H4 (cell line): ENCODE measurements at places on chromosomes 1 and 21.

DNA sequence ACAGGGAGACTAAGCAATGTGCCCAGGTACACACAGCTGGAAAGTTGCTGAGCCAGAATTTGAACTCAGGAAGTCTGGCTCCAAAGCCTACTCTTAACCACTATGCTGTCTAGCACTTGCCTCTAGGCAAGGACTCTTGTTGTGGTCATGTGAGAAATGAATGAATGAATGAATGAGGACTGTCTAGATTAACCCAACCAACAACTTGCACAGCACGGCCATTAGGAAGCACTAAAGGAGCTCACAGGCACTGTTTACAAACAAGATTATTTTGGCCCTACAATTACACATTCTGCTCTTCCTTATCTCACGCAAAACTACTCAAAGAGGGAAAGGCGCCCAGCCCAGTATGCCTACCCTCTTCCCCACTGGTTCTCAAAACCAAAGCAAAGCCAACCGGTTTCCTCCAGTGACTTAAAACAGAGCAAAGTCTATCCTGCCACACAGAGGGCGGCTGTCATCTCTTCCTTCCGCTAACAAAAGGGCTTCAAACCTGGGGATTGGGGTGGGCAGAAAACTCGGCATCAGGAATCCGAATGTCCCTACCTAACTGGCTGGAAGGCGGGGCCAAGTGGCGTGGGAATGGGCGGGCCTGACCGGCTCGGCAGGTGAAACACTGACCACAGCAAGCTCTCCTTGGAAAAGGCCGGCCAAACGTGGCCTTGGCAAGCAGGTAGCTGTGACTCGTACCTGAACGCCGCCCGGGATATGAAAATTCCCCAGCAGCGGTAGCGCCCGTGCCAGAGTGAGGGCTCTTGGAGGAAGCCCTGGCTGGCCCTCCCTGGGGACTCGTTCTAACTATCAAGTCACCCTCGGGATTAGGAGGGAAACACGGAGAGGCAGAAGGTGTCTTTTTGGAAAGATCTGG is 948 bp downstream of the STK40 start:
- DNase-seq, result no peak

GRCh38 chr1:55015731-55016620 is 17.2 kb downstream of the BSND start:
- DNase-seq, result no peak

DNA sequence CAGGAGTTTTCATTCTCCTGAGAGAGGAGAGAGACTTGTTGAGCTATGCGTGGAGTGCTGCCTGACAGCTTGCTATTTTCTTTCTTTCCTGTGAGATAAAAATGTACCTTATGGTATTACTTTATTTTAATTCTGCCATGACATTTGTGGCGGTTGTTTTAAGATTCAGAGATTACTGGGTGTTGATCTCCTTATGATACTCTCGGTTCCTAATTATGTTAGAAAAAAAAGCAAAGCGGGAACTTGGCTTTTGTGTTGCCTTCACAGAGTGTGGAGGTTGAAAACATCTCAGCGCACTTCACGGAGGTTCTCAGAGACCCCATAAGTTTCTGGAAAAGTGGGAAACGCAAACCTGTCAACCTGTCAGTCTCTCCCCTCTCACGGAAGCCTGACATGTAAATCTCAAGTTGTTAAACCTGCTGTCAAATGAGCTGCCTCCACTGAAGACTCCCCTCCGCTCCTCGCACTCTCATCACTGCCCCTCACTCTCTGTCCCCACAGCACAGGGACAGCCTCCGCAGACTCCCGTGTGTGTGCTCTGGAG is 405.6 kb downstream of the KIF26B start:
- no peak for DNase-seq

DNA sequence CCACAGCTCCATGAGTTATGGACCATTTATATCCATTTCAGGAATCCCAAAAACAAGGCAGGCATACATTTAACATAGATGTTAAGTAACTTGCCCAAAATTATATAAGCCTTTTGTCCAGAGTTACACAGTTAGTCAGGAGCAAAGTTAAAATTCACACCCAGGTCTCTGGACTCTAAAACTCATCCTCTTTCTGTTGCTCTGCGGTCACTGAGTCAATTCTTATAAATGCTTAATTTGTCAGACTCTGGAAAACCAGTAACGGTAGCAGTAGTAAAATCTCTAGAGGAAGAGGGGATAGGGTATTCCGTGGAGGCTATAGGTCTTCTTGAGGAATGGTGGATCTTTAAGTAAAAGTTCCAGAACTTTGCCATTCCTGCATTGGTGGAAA is 223.6 kb upstream of the JUN start:
- no peak for DNase-seq

DNA sequence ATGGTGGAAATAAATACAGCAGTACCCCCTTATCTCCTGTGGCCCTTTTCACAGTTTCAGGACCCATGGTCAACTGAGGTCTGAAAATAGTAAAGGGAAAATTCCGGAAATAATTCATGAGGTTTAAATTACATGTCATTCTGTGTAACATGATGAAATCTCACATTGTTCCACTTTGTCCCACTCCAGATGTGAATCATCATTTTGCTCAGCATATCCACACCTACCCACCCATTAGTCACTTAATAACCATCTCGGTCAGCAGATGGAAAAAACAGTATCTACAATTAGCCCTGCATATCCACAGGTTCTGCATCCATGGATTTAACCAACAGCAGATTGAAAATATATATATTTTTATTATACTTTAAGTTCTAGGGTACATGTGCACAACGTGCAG is 86.9 kb upstream of the GORAB start:
- DNase-seq, result no peak

- no peak for DNase-seq
Observed at GRCh38 chr1:205783904-205784303, 8.6 kb upstream of the RAB29 start.

GRCh38 chr1:67965995-67966665 is 84.3 kb downstream of the DIRAS3 start:
- no peak for DNase-seq

- peak; percentile 98 for DNase-seq
Observed at GRCh38 chr1:40257688-40258444, at the start of gene ZMPSTE24. Gene ZMPSTE24, plus strand, starts transcription at chr1:40258236. Its CDS starts 36 bp downstream, at chr1:40258272.

DNA sequence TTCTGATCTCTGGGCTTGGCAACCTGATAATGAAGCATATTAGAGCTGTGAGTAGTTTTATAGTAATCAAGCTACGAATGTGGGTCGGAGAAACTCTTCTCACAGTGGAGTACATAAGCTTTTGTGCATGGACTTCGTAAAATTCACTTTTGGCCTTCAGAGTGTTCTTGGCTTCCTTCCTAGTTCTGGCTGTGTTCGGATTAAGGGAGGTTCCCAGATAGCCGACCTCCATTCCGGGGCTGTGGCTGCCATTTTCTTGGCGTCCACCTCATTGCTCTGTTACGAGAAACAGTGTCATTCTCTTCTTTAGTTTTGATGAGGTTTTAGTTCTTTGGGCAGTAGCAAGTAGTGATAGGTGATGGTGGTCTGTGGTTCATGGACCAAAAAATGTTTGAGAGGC is 26.3 kb downstream of the CAMTA1 start:
- DNase-seq, result no peak

GRCh38 chr1:219000631-219001030 is 173.0 kb upstream of the LYPLAL1 start:
- DNase-seq, result no peak

DNA sequence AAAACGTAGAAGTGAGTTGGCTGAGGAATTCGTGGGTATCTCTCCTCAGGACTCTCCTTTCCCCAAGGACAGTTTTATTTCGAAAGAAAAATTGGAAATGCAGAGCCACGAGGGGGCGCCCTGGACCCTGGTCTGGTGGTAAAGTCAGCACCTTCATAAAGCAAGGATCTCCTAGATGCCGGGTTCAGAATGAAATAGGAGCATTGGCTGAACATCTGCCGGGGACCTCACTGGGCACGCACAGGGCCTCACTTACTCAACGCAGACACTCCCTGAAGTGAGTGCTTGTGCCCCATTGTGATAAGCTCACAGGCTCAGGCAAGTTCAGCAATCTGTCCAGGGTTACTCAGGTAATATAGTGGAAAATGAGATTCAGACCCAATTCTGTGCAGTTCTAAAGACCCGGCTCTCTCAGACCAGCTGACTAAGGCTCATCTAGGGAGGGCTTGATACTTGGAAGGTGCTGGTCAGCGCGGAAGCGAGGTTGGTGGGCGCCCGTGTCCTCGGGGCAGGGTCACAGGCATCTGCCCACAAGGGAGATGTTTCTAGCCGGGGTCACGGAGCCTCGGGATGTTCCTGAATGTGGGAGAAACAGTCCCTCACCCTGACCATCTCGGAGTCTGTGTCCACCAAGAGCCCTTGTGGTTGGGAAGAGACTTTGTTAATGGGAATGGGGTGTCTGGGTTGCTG is 55.7 kb upstream of the ETV3 start:
- DNase-seq, result peak; percentile 50

DNA sequence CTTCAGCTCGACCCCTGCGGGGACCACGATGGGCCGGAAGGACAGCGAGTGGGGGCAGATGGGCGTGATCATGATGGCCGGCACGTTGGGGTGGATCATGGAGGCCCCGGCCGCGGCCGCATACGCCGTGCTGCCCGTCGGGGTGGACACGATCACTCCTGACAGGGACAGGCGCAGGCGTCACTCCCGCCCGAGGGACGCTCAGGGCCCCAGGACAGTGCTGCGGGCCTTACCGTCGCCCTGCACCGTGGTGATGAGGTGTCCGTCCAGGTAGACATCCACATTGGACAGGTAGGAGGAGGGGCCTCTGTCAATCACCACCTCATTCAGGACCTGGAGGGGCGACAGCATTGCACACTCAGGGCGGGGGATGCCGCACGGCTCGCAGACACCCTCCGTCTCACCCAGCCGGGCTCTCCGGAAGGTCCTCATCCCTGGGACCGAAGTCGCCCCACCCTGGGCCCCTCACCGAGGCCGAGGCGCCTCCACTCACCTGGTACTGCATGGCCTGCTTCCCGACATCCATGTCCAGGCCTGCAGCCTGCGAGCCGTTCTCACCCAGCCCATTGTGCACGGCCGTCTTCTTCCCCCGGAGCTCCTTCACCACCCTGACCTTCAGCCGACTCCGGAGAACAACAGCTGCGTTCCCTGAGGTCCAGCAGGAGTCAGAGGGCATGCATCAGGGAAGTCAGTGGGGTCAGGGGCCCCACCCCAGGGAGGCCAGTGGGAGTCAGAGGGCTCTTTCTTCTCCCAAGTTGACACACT is 24.0 kb downstream of the NADK start:
- DNase-seq, result no peak

- DNase-seq, result no peak
Observed at GRCh38 chr1:12269351-12269750, 39.5 kb downstream of the VPS13D start.

DNA sequence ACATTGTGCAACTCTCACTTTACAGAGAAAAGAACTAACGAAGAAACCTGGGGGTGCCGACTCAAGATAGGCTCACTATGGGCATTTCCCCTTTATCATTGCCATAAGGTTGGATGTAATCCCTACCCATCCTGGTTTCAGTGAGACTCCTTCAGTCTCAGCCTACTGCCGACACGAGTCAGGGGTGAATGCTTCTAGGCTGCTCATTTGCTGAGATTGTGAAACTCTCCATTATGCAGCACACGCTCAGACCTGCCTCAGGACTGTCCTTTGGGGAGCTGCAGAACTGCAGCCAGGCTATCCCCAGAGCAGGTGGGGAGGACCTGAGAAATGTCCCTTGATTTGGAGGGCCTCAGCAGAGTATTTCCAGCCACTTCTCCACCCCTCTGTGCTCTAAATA is 22.2 kb downstream of the TSHB start:
- DNase-seq, result no peak

- no peak for DNase-seq
Observed at GRCh38 chr1:15088281-15088971, 65.1 kb upstream of the TMEM51 start.

DNA sequence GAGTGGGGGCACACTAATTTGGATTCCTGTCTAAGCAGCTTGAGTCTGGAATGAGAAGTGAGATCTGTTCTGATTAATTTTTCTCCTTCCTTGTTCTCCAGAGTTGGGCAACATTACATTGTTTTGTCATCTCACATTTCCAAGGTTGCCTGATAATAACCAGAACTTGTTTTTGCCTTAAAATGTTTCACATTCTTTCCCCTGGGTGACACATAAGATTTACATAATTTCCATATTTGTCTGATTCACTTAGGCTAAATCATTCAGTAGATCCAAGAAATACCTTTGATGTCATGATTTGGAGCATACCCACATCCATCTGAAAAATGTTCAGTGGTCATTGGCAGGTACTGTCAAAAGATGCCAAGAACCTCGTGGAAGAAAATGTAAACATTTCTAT is 60.3 kb downstream of the XCL2 start:
- no peak for DNase-seq

DNA sequence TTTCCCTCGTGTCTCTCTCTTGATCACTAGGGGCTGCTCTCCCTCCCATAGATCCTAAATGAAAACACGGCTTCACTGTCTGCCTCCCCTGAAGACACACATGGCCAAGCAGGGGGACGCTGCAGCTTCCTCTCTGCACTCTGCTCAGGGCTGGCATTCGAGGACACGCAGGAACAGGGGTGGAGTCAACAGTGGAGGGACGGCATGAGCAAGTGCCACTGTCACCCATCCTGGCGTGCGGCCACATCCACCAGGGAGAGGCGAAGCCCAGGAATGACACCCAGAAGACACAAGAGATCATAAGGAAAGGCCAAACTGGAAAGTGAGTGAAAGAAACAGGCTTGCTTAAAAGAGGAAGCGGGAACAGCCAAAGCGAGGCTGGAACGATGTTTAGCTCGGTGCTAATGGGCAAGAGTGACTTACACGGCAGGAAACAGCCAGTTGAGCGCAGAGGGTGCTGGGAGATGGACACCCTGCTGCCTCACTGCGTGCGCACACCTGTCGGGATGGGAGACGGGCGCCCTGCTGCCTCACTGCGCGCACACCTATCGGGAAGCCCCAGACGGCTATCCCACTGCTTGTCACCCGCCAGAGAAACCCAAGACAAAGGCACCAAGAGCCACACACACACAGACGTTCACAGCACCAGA is 13.6 kb upstream of the C1QTNF12 start:
- no peak for DNase-seq

GRCh38 chr1:206144605-206145004 is 27.4 kb upstream of the AVPR1B start:
- DNase-seq, result no peak

GRCh38 chr1:220787069-220787619 is 431 bp downstream of the MTARC1 start:
- no peak for DNase-seq

DNA sequence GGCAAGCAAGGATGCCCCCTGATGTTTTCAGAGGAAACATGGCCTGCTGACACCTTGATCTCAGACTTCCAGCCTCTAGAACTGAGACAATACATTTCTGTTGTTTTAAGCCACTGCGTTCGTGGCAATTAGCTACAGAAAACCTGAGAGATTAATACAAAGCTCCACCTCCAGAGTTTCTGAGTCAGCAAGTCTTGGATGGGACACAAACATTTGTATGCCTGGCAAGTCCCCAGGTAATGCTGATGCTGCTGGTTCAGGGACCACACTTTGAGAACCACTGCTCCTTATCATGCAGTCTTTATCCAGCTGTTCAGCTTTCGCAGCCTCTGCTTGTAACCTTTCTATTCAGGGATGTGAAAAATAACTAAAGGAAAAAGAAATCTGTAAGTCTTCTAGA is 565.7 kb upstream of the PLXNA2 start:
- no peak for DNase-seq
